ENCODE measurements at places on chromosomes 6 and 20.

DNA sequence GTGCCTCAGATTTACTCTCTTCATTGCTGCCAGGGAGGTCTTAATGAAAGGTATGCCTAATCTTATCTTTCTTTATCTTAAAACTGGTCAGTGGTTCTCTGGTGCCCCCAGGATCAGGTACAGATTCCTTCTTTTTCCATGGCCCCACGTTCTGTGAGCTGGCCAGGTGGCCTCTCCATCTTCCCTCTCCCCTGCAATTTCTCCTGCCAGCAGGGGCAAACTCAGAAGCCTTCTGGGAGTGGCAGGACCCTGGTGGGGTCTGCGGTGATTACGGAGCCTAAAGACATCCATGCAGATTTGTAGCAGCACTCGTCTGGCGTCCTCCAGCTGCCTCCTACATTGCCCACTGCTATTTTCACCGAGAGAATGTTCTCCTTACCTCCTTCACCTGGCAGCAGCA, 95.8 kb downstream of the CCDC170 start:
- no peak for DNase-seq

DNA sequence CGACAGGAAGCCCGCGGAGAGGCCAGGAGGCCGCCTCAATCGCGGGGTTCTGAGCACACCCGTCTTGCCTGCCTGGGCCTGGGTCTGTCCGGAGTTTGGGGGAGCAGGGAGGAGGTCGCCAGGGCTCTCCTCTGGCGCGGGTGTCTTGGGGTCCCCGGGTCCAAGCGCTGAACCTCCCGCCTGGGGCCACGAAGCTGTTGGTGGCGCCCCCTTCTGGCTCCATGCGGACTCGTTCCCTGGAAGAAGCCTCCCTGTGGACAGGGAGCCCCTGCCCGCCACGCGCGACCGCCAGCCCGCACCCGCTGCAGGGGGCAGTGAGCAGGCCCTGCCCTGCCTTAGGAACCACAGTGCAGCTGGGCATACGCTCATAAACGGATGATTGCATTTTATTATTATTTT, 44.7 kb downstream of the MCUR1 start:
- no peak for DNase-seq

GRCh38 chr6:52518279-52518945, 58.4 kb downstream of the TRAM2 start:
- DNase-seq = no peak

DNA sequence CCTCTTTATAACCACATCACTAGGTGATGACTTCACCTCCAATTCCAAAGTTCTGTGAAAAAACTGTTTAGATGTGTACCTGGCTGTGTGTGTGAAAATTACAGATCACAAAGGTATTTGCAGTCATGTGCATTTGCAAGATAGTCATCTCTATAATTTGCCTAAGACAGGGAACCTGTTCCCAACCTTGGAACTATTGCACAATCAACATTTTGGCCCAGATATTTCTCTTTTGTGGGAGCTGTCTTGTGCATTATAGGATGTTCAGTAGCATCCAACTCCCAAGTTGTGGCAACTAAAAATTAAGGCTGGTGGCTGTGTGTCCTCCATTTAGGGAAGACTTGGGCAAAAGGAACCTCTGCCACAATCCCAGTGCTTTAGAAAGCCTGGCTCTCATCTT, 34.0 kb upstream of the FAM210B start:
- DNase-seq = no peak

DNA sequence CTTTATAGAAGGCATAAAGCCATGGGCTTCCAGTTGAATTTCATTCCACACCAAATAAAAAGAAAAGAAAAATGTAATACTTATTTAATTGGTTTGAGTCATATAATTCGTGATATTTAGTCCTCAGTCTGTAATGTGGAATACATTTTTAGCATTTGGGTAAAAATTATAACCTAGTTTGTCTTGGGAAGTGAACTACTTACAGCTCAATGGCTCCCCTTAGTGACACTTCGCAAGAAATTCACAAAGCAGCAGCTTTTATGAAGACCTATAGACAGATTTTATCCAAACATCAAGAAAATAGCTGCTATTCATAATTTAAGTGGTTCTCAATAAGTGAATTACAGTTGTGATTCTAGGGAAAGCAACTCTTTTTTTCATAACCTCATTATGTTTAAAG, 72.1 kb downstream of the RSPO3 start:
- DNase-seq = no peak

DNA sequence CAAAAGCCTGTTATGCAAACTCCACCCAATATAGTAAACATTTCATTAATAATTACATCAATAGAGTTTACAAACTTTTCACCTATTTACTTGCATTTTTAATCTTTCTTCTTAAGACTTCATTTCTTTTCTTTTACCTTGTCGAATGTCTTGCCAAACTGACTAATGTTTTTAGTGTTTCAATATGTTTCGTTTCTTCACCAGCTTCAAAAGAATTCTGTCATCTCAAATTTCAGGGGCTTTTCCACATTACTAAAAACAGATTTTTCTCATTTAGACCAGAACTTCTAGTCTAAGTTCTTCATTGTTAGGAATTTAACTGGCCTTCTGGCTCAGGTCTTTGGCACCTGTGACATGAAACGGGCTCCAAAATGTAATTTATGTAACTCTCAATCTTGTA, 196.5 kb downstream of the ARHGAP18 start:
- no peak for DNase-seq

GRCh38 chr6:152135755-152136448, 328.4 kb downstream of the ESR1 start:
- DNase-seq = no peak

GRCh38 chr6:159980474-159980873, 11.6 kb downstream of the IGF2R start:
- no peak for DNase-seq

DNA sequence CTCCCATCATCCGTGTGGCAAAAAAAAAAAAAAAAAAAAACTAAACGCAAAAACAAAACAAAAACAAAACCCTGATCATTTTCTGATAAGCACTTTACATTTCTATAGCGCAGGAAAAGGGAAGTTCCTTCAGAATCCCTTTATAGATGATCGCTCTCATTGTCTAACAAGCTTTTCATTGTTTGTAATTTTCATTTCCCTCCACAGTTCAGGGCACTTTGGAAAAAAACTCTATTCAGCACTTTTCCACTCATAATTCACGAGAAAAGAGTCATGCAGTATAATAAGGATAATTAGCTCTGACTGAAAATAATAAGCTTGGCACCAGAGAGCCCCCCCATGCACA, 89.4 kb upstream of the ATXN1 start:
- no peak for DNase-seq

GRCh38 chr6:42334870-42335269, 116.9 kb downstream of the TRERF1 start:
- DNase-seq = no peak

DNA sequence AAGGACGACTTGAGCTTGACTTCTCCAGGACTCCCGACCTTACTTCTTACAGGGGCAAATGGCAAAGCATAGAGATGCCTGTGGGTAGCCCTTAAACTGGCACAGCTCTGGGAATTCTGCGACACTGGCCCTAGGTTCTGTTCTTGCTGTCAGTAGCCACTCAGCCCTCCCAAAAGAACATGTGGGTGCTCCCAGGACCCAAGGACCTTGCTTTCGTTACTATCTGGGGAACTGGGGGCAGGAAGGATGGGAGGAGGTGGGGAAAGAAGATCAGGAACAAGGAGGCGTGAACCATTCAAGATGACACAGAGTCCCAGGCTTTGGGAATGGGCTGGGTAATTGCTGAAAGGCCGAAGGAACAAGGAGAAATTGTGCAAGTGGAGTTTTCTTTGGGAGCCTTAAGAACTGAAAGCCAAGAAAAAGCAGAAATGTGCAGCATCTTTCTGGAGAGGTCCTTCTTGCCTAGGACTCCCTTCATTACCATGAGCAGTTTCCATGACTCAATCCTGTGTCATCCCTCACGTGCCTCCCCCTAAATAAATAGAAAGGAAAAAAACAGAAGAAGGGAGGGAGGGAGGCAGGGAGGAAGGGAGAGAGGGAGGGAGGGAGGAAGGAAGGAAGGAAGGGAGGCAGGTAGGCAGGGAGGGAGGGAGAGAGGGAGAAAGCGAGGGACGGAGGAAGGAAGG, 284.6 kb upstream of the FOXQ1 start:
- no peak for DNase-seq

DNA sequence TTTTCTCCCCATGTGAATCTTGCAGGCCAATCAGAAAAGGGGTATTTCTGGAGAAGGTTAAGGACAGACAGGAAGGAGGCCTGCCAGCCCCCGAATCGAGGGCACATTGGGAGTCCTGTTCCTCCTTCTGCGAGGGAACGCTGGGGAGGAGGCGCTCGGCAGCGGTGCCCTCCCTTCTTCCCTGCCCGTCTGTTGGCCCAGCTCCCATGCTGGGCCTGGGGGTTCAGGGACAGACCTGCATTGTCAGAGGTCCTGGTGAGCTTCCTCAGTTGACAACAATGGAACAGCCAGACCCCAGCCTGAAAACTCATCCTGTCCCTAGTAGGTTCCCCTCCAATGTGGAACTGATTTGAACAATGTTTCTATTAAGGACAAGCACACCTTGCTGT, 15.1 kb upstream of the SYNJ2 start:
- no peak for DNase-seq

DNA sequence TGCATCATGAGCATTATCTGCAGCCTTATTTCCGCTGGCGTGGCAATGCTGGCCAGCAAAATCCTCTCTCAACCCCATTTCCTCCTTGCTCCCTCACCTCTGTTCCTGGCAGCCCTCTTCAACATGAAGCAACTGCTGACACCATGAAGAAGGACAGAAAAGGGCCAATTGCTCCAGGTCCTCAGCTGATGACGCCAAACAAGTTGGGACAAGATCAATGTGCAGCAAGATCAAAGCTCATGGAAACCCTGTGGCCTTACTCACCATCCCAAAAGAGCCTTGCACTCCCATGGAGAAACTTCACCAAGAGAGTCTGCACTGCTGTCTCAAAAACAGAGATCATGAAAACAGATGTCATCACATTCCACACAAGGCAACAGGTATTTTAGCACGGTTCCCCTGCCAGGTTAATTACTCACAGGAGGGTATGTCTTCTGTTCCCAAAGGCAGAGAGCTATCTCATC, 7.4 kb downstream of the GFOD1 start:
- DNase-seq = no peak

DNA sequence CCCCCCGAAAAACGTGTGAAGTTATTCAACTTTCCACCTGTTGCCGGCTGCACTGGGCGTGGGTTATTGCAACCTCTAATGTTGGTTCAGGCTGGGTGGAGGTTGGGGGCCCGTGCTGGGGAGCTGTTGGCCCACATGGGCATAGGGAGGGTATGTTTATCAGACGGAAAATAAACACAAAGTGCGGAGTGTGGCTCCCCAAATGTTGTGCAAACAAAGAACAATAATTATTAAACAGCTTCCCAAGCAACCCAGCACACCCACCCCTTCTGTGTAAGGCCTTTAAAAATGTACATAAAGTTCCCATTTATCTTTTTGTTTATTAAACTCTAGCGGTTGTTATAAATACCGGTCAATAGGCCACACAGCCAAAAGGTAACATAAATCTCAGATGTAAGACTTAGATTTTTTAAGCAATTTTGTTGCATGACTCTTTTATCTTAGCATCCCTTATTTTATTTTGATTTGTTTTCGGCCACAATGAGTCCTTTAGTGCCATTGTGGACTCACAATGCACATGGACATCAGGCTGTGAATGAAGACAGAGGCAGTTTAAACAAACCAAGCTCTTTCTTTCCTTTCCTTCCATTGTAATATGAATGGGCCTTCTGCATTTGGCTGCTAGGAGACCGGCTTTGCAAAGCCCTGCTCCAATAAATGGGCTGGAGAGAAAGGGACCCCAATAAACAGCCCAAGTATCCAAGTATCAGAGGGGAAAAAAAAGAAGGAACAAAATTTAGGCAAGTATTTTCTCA, 6.9 kb upstream of the DLL1 start:
- DNase-seq = no peak

DNA sequence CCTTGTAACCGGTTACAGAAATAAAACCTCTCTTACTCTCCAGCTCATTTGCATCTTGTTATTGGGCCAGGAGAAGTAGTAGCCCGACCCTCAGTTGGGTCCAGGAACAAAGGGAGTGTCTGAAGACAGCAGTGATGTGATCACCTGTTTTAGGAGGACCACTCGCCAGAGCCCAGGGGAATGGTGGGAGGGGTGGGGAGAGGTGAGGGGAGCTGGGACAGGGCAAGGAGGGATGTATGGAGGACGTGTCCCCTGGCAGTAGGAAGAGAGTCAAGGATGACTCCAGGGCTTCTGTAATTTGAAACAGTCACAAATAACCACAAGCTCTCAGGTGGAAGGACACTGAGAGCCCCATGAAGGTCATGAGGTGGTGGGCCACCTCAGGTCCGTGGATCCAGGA, 1.4 kb upstream of the PCMTD2 start:
- DNase-seq = no peak

- no peak for DNase-seq
Measured at GRCh38 chr20:40683894-40684268, 5.2 kb downstream of the MAFB start.

GRCh38 chr6:136236466-136237293, 13.4 kb downstream of the MTFR2 start:
- no peak for DNase-seq

- no peak for DNase-seq
Measured at GRCh38 chr20:46914789-46915379, 20.2 kb downstream of the EYA2 start.

GRCh38 chr20:60411813-60412212, 453.6 kb downstream of the CDH26 start:
- no peak for DNase-seq

GRCh38 chr6:22366214-22366613, 69.4 kb upstream of the PRL start:
- no peak for DNase-seq

DNA sequence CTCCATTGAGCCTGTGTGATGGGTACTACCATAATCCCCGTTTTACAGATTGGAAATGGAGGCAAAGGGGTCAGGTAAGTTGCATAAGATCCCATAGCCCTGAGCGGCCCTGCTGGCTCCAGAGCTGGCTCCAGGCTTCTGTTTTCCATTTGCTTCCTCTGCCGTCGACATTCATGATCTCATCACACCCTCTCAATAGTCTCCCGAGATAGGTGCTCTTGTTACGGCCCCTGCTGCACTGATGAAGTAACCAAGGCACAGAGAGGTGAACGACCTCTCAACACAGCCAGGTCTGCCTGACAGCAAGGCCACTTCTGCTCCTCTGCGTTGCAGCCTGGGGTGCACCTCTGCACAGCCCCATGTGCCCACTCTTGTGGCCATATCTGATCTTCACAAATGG, 16.9 kb downstream of the CDH22 start:
- DNase-seq = no peak

DNA sequence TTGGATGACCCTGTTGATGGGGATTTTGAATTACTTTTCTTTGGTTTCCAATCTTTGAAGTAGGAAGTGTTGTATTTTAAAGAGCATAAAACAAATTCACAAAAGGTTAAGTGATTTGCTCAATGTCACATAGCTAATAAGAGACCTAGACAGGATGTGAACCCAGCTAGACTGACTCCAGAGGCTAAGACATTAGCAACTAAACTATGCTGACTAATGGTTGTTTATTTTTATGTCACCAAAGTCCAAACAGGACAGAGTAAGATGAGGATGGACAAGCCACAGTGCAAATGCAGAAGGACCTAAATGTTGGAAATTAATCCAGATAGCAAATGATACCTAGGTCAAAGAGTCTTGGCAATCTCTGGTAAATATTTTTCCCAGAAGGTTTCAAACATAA, 38.0 kb downstream of the OGFRL1 start:
- no peak for DNase-seq
